Aorta (tissue), 5 donors: ENCODE measurements at places on chromosomes 6 and 20. TPM values are rescaled to one million over a fixed set of nuclear protein-coding genes. Genes with fewer than 3 reads are reported as not detected.

DNA sequence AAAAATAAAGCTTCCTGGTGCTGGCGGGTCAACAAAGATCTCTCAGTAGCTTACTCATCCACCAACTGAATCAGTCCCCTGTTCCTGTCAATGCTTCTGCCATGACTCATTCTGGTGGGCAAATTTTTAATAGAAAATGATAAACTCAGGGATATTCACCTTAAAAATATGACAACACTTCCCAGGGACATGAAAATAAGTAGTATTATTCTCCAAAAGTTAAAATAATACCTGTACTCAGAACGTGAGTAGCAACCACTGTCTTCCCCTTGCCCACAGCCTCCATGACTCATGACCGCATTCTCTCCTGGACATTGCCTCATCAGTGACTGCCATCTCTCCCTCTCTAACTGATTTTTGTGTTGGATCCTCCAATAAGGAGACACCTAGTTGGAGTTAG lies 552.3 kb downstream of the KIF16B start:
- no peak overlapping the region for H3K4me3 ChIP-seq
- H3K4me1 ChIP-seq: no peaks in the 10 kb centered on the region
- H3K27ac ChIP-seq: no peak overlapping the region
- H3K36me3 ChIP-seq: no peaks in the 10 kb centered on the region

- H3K27me3 ChIP-seq: no peaks in the 10 kb centered on the region
- H3K4me3 ChIP-seq: no peak overlapping the region
- H3K27ac ChIP-seq: no peak overlapping the region
- peak; percentile 75 for DNase-seq
- no peaks in the 10 kb centered on the region for H3K36me3 ChIP-seq
These were observed 113.4 kb downstream of the DACT2 start for GRCh38 chr6:168206186-168206585.

- peaks cover 3% of the 10 kb centered on the region for H3K36me3 ChIP-seq
- H3K4me1 ChIP-seq: no peaks in the 10 kb centered on the region
- H3K27me3 ChIP-seq: no peaks in the 10 kb centered on the region
- H3K4me3 ChIP-seq: no peak overlapping the region
- peak; percentile 11 for DNase-seq
These were observed 7.7 kb upstream of the CDK5RAP1 start for GRCh38 chr20:33408716-33409654.

DNA sequence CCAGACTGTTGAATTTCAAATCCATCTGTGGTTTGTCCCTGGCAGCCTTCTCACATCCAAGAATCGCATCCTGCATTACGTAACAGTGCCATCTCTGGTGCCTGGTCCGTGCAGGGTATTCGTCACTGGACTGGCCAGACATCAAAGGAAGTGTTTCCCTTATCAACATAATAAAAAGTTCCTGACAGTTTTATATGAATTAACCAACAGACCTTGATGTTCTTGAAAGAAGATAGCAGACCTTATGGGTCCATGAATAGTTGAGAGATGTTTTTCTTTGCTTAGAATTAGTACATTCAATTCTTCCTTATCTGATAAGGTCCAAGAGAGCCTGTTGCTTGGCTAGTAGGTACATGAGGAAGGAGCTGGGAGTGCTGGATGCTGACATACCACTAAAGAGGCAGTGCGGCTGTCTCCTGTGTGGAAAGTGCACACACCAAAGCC lies 77.6 kb downstream of the PHACTR2 start:
- no peaks in the 10 kb centered on the region for H3K4me1 ChIP-seq
- H3K27ac ChIP-seq: no peak overlapping the region
- peaks cover 5% of the 10 kb centered on the region for H3K36me3 ChIP-seq
- no peak overlapping the region for H3K4me3 ChIP-seq
- no peaks in the 10 kb centered on the region for H3K27me3 ChIP-seq
- DNase-seq: no peak

DNA sequence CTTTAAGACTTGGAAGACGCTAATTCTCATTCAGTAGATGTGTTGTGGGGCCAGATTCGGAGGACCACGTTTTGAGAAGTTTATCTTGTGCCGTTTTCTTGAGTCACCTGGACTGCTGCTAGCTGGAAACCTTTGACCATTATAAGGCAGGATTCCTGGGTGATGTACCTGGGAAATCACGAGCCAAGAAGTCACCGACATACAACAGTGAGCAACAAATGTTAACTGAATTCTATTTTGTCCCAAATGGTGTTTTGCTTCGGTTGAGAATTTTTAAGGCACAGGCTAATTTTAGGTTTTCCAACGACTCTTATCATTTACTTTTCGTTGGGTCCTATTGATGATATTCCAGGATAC lies 93.4 kb upstream of the BTN3A2 start:
- H3K27me3 ChIP-seq: no peaks in the 10 kb centered on the region
- no peak for DNase-seq
- H3K4me1 ChIP-seq: no peaks in the 10 kb centered on the region
- no peaks in the 10 kb centered on the region for H3K36me3 ChIP-seq
- peak overlapping the region; percentile 17 for H3K27ac ChIP-seq

GRCh38 chr20:16587066-16587465 lies 13.8 kb upstream of the KIF16B start:
- H3K4me1 ChIP-seq: no peaks in the 10 kb centered on the region
- H3K27ac ChIP-seq: no peak overlapping the region
- H3K36me3 ChIP-seq: no peaks in the 10 kb centered on the region
- DNase-seq: no peak

DNA sequence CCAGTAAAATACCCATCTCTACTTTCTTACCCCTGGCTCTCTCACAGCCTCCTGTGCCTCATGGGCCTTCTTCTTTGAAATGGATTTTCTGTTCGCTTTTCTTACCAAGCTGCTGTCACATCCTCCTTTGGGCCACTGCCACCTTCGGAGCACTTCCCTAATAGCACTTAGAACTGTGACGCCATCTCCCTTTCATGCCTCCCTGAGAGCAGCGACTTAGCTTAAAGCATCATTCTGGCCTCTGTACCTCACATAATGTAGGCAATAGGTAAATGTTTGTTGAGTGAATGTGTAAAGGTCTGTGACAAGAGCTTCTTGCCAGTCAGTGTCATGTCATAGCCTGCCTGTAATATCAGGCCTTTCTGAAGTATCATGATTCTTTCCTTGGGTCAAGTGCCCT lies 78.8 kb downstream of the ADGRG6 start:
- no peak for DNase-seq
- H3K4me1 ChIP-seq: no peaks in the 10 kb centered on the region
- H3K36me3 ChIP-seq: no peaks in the 10 kb centered on the region
- no peak overlapping the region for H3K4me3 ChIP-seq
- no peaks in the 10 kb centered on the region for H3K27me3 ChIP-seq

GRCh38 chr20:51337126-51337805 lies 205.3 kb downstream of the NFATC2 start:
- no peak overlapping the region for H3K27ac ChIP-seq
- no peak for DNase-seq

- no peak overlapping the region for H3K27ac ChIP-seq
- DNase-seq: no peak
- H3K4me3 ChIP-seq: no peak overlapping the region
- no peaks in the 10 kb centered on the region for H3K36me3 ChIP-seq
- no peaks in the 10 kb centered on the region for H3K4me1 ChIP-seq
These were observed 15.2 kb downstream of the DEF6 start for GRCh38 chr6:35312807-35313206.

- no peaks in the 10 kb centered on the region for H3K27me3 ChIP-seq
- DNase-seq: no peak
- no peak overlapping the region for H3K4me3 ChIP-seq
- no peaks in the 10 kb centered on the region for H3K36me3 ChIP-seq
- no peak overlapping the region for H3K27ac ChIP-seq
These were observed 7.7 kb upstream of the C20orf203 start for GRCh38 chr20:32681175-32682084.

DNA sequence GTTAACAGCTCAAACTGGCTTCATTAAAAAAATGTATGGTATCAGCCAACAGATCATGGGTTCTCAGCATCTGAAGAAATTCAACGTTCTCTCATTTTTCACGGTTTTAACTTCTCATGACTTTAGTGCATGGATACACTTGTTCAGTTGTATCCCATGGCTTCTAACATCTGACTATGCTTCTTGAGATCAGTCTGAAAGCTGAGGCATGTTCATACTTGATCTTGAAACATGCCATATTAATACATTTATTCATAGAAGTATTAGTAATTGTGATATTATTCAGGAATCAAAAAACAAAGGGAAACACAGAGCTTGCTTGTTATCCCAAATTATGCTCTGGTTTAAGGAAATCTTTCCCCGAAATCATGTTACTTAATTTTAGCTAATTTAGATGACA lies 649.4 kb downstream of the PRKN start:
- H3K36me3 ChIP-seq: no peaks in the 10 kb centered on the region
- H3K4me3 ChIP-seq: no peak overlapping the region
- no peaks in the 10 kb centered on the region for H3K4me1 ChIP-seq
- DNase-seq: no peak

DNA sequence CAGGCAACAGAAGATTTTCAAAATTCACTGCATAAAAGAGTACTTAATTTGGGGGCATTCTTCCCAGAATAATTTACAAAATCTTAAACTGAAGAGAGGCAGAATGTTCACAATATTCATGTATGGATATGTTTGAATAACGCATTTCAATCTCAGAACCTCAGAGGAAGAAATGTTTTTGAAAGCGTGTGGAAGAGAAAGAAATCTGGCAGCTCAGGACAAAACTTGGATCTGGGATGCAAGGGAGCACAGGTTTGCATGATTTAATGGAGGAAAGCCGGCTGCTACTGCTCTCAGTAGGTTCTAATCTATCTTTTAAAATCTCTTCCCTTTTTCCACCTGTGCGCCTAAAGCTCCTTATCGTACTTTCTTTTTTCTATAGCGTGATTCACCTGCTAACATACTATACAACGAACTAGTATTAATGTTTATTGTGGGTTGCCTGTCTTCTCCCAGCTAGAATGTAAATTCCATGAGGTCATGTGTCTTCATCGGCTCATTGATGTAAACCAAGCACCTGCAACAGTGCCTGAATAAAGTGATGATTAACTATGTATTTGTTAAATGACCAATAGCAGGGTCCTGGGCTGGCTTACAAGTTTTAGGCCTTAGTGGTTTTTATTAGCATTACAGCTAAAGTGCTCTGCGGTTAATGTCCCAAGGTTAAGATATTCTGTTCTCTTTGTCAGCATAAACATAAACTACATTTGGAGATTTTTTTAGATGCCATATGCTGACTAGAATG lies 15.3 kb downstream of the PRL start:
- no peaks in the 10 kb centered on the region for H3K36me3 ChIP-seq
- DNase-seq: no peak
- H3K4me3 ChIP-seq: no peak overlapping the region
- no peaks in the 10 kb centered on the region for H3K27me3 ChIP-seq
- H3K27ac ChIP-seq: no peak overlapping the region

DNA sequence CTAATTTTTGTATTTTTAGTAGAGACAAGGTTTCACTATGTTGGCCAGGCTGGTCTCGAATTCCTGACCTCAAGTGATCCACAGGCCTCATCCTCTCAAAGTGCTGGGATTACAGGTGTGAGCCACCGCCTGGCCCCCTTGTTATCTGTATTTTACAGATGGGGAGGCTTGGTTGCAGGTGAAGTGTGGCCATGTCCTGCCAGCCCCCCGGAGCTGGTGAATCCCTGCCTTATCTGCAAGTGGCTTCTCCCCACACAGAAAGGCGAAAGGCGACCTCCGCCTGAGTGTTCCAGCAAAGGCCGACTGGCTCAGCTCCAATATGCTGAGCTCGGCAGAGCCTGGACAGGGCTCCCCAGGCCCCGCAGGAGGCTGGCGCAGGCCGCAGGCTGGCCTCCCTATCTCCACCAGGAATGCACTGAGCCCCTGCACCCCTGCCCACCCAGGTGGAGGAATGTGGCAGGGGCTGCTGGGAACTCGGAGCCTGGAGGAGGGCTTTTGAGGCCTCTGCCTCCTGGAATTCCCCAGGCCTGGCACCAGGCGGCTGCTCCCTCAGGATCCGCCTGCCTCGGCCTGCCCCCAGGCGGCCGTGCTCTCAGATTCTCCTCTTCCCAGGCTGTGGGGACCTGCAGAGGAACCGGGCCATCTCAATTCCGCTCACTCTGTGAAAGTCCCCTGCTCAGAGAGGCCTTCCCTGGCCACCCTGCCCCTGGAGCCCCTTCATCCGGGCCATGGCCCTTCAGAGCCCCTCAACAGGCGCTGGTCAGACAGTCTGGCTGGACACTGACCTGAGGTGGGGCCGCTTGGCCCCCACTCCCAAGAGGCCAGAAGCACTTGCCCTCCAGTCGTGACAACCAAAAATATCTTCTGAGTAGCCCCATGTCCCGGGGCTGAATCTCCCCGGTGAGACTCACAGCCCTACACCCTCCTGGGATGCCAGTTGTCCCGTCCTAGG lies 9.3 kb upstream of the LAMA5 start:
- no peak overlapping the region for H3K4me3 ChIP-seq
- no peak for DNase-seq
- no peaks in the 10 kb centered on the region for H3K4me1 ChIP-seq
- H3K27ac ChIP-seq: peak overlapping the region; percentile 70
- H3K27me3 ChIP-seq: no peaks in the 10 kb centered on the region

DNA sequence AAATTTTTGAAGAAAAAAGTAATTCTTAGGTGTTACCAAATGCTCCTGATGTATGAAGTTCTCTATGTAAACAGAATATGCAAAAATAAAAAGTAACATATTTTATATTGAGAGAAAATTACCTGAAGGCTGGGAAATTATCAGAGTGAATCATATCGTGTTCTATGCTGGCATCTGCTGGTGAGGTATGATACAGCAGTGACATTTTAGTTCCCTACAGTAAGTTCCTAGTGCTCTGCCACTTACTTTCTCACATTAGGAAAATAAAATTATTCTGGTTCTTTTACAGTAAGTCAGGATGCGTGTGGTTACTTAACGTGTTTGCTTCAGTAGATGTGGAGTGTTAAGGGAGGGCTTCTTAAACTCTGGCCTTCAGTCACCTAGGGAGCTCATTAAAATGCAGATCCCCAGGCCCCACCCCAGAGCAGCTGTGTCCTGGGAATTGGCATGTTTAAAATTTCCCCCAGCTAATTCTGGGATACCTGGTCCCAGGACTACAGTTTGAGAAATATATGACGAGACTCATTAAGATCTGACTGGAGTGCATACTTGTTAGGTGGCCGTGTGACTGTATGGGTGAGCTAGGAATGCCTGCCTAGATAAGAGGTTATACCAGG lies 3.2 kb downstream of the ACTR5 start:
- H3K4me3 ChIP-seq: no peak overlapping the region
- peaks cover 5% of the 10 kb centered on the region for H3K4me1 ChIP-seq
- no peak overlapping the region for H3K27ac ChIP-seq
- peaks cover 6% of the 10 kb centered on the region for H3K36me3 ChIP-seq
- no peaks in the 10 kb centered on the region for H3K27me3 ChIP-seq
- DNase-seq: no peak

GRCh38 chr20:32707691-32708581 lies 34.2 kb upstream of the C20orf203 start:
- H3K27ac ChIP-seq: no peak overlapping the region
- H3K36me3 ChIP-seq: peaks cover 7% of the 10 kb centered on the region
- no peaks in the 10 kb centered on the region for H3K27me3 ChIP-seq
- no peak overlapping the region for H3K4me3 ChIP-seq
- no peaks in the 10 kb centered on the region for H3K4me1 ChIP-seq

Gene PACRG
- total RNA-seq: 0.26 TPM

Gene MYB
- total RNA-seq: not detected

Gene FHL5
- total RNA-seq: 38.3 TPM

Gene CENPB
- 79.7 TPM for total RNA-seq

Gene SEC63
- 112 TPM for total RNA-seq

Gene FILIP1
- total RNA-seq: 34.4 TPM

Gene CNR1
- 10.4 TPM for total RNA-seq

Gene PPP1R16B
- total RNA-seq: 17.6 TPM

Gene NHLRC1
- 1.6 TPM for total RNA-seq

Gene PHACTR1
- total RNA-seq: 89.4 TPM

Gene FAM184A
- 4.8 TPM for total RNA-seq

Gene FAM83C
- total RNA-seq: not detected

Gene MRAP2
- total RNA-seq: 65.1 TPM

Gene KCNQ2
- total RNA-seq: not detected
